ENCODE measurements at places on chromosomes 16 and 17.

GRCh38 chr16:67024384-67025209, 4.4 kb upstream of the CBFB start:
- DNase-seq = peak; percentile 4

DNA sequence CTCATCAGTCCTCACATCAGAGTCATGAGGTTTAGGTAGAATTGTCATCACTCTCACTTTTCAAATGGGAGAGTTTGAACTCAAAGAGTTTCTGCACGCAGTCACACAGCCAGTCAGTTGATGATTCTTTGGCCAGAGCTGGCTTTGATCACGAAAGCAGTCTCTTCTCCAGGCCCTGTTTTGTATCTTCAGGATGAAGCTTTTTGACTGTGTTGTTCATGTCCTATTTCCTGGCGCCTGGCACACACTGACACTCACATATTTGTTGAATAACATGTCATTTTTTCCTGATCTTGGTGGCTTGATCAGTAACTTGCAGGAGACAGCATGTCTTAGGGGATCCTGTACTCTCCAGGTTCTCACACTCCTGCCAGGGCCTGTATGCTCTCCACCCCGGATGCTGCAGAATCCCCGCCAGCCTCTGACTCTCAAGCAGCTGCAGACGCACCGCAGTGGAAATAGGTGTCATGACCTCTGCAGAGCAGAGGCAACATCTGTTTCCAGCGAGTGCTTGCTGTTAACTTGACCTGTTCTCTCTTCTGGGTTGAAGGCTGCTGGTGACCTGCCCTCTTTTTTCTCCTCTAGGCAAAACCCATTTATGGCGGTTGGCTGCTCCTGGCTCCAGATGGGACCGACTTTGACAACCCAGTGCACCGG, 33.0 kb downstream of the MPRIP start:
- DNase-seq = peak; percentile 1

DNA sequence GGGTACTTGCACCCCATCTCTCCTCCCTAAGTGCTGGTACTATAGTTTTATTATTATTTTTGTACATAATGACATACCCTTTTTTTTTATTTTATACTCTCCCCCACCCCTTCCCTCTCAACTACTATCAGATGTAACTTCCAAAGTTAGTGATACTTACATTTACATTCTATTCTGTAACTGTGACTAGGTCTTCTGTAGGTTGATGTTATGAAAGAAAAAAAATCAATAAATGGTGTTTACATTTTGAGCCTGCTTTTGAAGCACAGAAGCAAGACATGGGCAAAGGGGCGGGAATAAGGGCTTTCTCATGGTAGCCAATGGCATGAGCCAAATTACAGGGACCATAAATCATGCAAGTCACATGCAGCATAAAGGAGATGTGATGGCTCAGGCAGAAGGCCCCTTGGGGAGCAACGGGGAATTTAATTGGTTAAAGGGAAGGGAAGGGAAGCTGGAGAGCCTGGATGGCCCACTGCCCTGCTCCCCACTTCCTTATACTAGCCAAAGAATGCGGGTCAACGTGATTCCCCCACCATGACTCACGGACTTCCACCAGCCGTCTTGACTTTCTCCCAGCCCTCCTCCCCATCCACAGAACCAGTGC, 2.4 kb upstream of the ACSF2 start:
- peak; percentile 69 for DNase-seq

DNA sequence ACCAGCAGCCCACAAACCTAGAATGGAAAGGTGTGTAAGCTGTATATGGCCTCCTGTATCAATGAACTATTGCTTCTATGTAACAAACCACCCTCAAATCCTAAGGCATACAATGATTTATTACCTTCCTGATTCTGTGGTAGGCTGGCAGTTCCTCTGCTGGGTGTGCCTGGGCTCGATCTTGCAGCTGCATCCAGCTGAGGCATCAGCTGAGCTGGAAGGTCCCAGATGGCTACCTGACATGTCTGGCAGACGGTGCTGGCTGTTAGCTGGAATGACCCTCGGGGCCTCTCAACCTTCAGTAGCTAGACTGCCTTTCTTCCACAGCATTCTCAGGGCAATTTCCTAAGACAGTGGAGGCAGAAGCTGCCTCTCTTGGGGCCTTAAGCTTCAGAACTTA, 152.7 kb downstream of the RAB11FIP4 start:
- no peak for DNase-seq

- DNase-seq = no peak
Observed at GRCh38 chr16:88978608-88979346, 1.8 kb upstream of the CBFA2T3 start.

DNA sequence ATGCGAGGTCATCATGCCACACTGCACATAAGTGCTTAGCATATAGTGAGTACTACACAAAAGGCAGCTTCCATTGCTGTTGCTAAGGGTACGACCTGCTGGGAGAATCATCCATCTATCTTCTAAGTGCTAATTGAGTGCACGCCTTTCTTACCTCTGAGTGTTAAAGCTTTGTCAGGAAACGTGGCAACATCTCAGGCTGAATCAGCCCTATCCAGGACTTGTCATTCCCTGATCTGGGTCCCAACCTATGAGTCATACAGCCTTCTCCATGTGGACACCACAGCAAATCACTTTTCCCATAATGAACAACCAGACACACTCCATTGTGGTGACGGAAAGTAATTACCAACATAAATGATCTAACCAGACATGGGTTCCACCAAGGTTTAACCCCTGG, 201.1 kb upstream of the MAF start:
- no peak for DNase-seq

DNA sequence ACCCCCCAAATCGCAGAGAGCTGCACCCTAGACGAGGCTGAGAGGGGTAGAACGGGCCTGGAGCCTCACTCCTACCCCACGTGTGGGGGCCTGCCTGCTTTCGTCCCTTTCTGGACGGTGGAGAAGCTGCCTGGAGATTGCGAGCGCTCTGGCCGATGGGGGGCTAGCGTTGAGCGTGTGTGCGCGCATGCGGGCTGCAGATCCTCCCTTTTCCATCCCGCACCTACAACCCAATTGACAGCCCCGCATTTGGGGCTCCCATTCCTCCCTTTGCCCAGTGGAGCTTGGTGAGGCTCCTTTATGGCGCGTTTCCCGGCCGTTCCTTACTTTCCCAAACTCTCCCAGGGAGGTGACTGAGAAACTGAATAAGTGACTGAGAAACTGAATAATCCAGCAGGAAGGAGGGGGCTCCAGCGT, 907 bp upstream of the ESRP2 start:
- DNase-seq = peak; percentile 53

GRCh38 chr17:1322480-1322879, 43.0 kb downstream of the TRARG1 start:
- peak; percentile 28 for DNase-seq

GRCh38 chr16:83967838-83968305, at the start of gene NECAB2:
Gene NECAB2 (plus strand): TSS chr16:83968244. CDS start chr16:83968649, 405 bp downstream.
- DNase-seq = peak; percentile 67

- DNase-seq = no peak
Observed at GRCh38 chr17:28977659-28978355, 26.5 kb upstream of the PHF12 start.

DNA sequence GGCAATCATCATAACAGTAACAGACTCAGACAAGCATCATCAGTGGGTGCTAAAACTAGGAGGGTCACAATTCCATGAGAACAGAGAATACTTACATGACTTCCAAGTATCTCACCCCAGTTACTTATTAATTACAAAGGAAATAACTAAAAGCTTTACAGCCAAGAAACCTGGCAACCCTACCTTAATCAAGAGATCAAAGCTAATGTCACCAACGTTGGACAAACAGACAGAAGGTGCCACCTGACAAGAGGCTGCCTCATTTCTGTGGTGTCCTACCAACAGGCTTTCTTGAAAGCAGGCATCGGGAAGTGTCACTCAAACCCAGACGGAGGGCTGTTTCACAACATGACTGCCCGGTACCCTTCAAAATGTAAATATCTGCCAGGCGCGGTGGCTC, 84.6 kb downstream of the RMI2 start:
- DNase-seq = no peak

- DNase-seq = no peak
Observed at GRCh38 chr16:51442141-51442870, 291.2 kb upstream of the SALL1 start.

- no peak for DNase-seq
Observed at GRCh38 chr17:13385481-13385911, 216.2 kb downstream of the HS3ST3A1 start.

DNA sequence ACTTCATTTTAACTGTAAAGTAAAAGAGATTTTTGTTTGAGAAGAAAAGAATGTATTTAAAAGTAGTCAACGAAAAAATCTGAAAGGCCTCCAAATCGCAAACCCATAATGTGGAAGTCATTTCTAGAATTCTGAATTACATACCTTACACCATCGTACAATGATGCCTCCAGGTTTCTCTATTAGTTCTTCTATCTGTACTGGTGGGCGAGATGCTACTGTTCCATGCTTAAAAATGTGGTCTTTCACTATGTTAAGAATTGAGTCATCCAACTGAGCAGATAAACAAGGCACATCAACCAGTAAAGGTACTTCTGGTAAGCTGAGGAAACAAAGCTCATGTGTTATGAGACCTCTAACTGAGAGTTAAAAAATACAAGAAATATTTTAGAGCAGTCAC, 28.5 kb downstream of the CRLF3 start:
- DNase-seq = no peak

DNA sequence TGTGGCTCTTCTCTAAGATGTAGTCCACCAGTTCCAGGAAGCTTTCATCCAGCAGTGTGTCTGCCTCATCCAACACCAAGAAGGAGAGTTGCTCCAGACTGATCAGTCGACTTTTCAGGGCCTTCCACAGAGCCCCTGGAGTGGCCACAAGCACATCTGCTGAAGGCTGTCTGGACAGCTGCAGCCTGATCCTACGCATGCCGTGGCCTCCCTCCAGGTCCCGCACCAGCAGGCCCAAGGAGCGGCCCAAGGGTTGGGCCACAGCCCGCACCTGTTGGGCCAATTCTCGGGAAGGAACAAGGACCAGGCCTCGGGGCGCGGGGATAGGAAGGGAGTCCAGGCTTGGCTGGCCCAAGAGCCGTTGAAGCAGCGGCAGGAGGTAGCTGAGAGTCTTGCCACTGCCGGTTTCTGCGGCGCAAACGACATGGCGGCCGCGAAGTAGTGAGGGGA, 729 bp downstream of the DDX28 start:
- DNase-seq = no peak

DNA sequence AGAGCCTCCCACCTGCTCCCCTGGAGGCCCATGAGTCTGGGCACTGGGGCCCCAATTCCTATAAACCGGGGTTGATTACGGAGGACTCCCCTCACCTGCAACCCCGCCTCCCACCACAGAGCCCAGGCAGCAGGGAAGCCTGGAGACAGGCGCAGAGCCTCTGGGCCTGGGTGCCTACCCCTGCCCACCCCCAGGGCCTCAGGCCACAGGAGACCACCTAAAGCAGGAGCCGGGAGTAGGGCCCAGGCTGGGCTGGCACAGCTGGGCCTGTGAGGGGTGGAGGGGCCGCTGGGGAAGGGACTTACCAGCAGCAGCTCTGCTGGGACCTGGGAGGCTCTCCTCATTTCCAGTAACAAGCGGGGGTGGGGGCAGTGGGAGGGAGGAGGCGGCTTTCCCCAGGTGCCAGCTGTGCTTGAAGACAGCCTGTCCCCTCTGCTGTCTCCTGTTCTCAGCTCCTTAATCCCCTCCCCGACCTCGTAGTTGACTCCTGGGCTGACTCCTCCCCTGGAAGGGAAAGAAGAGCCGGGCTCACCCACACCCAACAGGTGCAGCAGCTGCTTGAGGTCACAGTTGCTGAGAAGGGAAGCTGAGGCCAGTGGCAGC, 46.8 kb downstream of the TMEM235 start:
- DNase-seq = peak; percentile 61

DNA sequence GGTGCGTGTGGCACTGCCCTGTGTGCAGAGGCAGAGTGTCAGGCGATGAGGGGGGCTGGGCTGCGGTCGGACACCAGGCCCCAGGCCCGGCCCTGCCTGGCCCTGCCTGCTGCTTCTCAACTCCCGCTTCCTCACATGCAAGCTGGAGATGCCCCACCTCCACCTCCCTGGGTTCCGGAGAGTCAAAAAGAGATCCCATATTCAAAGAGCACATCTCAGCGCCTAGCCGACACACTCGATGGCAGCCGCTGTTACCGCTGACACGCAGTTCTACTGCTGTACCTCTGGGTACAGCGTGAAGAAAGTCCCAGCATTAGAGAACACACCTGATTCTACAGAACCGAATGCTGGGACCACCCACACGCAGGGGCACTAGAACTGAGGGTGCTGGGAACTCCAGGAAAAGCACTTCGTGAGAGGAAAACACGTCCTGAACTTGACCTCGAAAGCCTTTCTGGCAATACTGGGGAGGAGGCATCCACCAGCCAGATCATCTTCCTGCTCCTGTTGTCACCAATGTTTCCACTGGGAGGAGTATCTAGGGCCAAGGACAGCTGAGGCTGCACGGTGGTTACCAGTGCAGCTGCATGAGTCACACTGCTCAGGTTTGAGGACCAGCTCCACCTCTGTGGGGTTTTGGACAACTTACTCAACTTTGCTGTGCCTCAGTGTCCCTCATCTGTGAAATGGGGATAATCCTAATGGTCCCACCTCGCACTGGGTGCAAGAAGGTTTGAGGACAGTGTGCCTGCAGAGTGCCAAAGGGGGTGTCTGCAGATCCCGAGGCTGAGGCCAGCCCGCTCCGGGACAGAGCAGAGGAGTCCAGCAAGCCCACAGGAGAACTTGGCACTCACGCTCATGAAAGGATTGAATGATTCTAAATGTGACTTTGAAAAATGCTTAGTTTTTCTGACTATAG, 100.4 kb upstream of the DNAH17 start:
- DNase-seq = no peak

- peak; percentile 90 for DNase-seq
Observed at GRCh38 chr17:43760254-43760852, 1.8 kb upstream of the SOST start.

- no peak for DNase-seq
Observed at GRCh38 chr16:22646948-22647556, 136.4 kb downstream of the NPIPB5 start.
